Activated CD4-positive, alpha-beta T cell treated with anti-CD3 and anti-CD28 coated beads, Interleukin-2, amount 50 U/mL, for 24 hours (primary cell): ENCODE measurements at places on chromosomes 7 and 10.

DNA sequence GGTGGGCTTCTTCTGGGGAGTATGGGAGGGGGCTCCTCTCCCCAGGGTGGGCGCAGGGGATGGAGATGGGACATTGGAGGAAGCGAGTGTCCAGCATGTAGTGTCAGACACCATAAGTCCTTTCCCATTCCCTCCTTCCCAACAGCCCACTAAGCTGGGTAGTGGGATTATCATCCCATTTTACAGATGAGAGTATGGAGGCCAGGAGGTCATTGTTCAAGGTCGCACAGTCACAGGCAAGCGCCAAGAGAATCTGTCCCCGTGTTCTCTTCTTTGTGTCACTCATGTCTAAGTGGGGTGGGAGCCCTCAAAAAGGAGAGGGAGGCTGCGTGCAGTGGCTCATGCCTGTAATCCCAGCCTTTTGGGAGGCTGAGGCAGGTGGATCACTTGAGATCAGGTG is 64.8 kb downstream of the CLIP2 start:
- DNase-seq = no peak

GRCh38 chr7:139661043-139661440 is 116.8 kb downstream of the HIPK2 start:
- no peak for DNase-seq

DNA sequence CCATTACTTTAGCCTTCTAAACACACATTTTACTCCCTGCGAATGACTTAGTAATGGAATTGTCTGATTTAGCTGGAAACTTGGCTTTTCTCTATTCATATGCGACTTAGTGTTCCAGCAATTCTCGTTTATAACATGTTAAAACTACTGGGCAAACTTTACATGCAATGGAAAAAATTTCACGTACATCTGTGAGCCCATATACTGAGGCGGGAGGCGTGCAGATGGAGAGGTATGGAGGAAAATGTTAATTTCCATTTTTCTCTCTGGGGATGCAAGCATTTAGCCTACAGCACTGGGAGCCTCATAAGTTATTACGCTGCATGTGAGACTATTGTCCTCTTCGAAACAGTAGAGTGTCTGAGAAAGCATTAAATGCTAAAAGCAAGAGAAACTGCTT is 591.5 kb upstream of the ANKRD30A start:
- no peak for DNase-seq

- DNase-seq = no peak
Observed at GRCh38 chr7:138833596-138833995, 35.6 kb upstream of the ATP6V0A4 start.

- no peak for DNase-seq
Observed at GRCh38 chr7:19114551-19114855, 2.9 kb downstream of the TWIST1 start.

GRCh38 chr10:97159646-97160305 is 26.0 kb downstream of the SLIT1 start:
- no peak for DNase-seq
